Aorta (tissue), 5 donors: ENCODE measurements at places on chromosomes 16 and 17.

- DNase-seq, result no peak
Measured at GRCh38 chr16:52741351-52741750, 194.4 kb upstream of the TOX3 start.

DNA sequence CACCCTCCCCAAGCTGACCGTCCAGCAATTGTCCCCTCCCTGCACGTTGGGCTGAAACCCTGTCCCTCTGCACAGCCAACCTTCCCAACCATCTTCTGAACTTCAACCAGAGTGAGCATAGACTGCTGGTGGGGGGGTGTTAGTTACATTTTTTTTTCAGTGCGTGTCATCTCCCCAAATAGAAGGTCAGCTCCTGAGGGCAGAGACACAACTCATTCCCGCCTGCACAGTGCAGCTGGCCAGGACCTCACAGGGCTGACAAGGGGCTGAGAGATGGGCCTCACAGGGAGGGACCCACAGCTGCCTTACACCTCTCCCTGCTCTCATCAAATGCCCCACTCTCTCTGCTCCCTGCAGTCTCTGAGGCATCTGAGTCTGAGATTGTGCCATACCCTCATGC lies 8.4 kb downstream of the SRL start:
- no peak for DNase-seq

- no peak for DNase-seq
Measured at GRCh38 chr16:80459966-80460365, 80.8 kb upstream of the DYNLRB2 start.

- no peak for DNase-seq
Measured at GRCh38 chr17:79412886-79413390, 197.9 kb downstream of the RBFOX3 start.

DNA sequence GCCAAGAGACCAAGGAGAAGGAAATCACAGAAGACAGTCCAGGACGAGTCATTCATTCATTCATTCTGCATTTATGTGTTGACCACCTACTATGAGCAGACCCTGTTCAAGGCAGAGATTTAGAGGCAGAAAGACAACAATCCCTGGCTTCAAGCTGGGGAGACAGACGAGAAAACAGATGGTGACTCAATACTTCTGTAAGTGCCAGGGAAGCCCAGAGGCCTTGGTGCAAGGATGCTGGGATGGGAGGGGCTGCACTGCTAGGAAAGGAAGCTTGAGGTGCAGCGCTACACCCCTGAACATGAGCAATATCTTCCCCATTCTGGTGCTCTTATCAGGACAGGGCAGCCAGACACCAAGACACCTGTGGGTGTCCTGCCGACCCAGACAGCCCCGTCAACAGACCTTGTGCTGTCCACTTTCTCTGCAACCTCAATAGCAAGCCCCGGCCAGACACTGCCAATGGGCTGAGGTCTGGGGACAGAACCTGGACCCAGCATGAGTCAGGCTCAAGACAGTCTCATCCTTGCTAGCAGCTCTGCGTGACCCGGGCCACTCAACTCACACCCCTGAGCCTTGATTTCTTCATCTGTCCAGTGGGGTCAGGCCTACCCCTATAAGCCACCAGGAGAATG lies 163.5 kb downstream of the COPRS start:
- no peak for DNase-seq

GRCh38 chr16:77843405-77843804 lies 55.0 kb downstream of the VAT1L start:
- no peak for DNase-seq

GRCh38 chr17:49738456-49739163 lies 25.3 kb downstream of the FAM117A start:
- no peak for DNase-seq

DNA sequence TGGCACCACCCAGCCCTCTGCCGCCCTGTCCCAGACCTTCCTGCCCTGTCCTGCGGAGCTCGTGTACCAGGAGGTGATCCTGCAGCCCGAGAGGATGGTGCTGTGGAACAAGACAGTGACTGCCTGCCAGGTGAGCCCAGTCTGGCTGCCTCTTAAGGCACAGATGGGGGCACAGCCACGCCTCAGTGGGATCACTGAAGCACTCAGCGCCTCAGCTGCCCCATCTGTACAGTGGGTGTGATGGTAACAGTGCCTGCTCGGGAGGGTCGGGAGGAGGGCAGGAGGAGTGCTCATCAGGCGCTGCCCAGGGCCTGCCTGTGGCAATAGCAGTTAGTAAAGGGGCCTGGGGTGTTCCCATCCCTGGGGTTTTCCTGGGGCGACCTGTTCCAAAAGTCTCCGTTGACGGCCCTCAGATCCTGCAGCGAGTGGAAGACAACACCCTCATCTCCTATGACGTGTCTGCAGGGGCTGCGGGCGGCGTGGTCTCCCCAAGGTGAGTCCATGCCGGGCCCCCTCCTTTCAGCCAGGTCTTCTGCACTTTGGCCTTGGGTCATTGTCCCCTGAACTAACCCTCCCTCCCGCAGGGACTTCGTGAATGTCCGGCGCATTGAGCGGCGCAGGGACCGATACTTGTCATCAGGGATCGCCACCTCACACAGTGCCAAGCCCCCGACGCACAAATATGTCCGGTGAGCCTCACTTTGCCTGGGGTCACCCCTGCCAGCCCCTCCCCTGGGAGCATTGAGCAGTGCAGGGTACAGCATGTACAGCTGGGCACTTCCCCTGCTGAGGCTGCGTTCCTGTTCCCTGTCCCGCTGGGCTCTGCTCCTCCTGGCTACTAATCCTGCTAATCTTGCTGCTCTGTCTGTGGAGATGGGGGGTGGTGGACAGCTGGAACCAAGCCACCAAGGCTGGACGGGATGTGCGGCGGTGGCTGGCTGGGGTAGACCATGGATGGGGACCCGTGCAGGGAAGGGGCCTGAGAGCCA lies 4.5 kb upstream of the TCAP start:
- DNase-seq, result no peak

DNA sequence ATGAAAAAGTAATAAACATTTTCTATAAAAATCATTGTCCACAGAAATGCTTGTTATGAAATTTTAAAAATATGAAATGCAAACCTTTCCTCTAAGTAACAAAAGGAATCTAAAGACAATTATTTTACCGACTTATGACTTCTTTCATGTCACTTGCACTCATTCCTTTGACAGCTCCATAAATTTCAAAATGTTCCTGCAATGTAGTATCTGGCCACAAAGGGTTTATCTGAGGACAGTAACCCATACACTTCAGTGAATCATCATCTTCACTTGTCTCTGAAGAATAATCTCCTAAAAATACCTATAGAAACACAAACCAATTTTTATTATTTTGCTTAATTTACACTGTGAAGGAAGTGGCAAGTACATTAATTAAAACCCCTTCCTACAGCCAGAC lies 25.6 kb upstream of the ABCA10 start:
- no peak for DNase-seq

DNA sequence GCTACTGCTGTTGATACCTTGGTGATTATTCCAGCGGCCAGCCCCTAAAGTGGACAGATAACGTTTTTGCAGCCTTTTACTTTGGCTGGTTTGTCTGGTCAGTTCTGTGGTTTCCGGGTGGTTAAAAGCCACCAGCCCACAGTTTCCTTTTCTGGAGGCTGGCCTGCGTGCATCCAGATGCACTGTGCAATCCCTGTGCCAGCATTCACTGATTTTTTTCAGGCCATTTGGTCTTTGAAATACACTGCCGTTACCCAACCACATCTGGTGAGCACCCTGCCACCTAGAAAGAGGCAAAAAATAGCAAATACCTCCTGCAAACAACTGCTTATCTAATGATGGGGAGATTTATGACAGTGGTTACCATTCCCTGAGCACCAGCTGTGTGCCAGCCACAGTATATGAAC lies 797 bp downstream of the NUDT7 start:
- no peak for DNase-seq

DNA sequence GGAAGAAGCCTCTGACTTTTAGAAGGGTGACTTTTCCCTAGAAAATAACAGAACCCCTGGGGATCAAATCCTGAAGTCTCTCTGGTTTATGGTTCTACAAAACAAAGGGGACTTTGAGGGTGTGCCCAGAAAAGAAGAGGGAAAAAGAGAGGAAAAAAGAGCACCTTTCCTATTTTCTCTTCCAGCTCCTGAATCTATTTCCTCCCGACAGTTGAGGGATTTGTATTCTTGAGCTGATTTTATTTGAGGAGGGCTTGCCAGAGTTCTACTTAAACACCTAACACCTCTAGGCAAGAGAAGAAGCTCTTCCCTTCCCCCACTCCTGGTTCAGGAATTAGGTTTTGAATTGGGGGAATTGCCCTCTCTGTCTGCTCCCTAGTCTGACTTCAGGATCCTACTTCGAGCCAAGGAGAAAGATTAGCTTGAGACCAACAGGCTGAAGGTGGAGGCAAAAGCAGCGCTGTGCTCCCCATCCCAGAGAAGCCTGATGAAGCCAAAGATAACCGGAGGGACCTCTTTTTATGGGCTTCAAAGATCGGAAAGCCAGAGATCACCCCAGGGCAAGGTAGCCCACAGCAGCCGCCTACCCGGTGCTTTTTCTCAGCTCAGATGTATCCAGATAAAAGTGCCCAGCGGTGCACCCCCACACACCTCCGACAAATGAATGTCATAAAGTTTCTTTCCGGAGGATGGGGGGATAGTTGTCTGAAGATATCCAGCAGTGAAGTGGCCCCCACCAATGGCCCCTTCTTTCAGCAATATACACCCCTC lies 796 bp downstream of the HOXB3 start:
- DNase-seq, result no peak

GRCh38 chr17:32488604-32489180 lies 1.9 kb downstream of the CDK5R1 start:
- DNase-seq, result no peak

GRCh38 chr17:36509272-36509985 lies 22.9 kb downstream of the ZNHIT3 start:
- DNase-seq, result no peak

DNA sequence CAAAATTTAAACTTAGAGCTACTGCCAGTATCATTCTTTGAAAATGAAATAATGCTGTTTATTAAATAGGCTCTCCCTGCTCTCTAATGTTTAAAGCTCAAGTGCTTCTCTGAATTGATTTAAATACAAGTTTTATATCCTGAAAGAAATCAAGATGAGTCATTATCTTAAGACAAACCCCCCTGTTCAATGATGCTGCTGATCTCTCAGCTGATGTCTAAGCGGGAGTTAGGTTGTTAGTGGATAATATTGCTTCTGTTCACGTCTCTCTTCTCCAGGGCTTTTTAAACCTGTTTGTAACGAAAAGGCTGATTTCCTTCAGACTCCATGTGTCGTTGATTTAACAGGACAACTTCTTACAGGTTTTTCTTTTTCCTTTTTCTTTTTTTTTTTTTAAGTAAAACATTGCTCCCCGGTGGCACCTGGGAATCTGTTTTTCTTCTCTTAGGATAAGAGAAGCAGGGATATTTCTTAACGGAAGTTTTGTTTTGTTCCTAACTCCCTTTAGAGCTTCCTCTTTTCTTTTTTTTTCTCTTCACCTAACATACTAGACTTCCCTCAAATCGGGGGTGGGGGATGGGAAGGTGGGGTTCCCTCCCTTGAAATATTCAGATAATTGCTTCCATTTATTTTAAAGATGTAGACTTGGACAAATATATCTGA lies 807 bp upstream of the LYRM9 start:
- DNase-seq, result no peak

DNA sequence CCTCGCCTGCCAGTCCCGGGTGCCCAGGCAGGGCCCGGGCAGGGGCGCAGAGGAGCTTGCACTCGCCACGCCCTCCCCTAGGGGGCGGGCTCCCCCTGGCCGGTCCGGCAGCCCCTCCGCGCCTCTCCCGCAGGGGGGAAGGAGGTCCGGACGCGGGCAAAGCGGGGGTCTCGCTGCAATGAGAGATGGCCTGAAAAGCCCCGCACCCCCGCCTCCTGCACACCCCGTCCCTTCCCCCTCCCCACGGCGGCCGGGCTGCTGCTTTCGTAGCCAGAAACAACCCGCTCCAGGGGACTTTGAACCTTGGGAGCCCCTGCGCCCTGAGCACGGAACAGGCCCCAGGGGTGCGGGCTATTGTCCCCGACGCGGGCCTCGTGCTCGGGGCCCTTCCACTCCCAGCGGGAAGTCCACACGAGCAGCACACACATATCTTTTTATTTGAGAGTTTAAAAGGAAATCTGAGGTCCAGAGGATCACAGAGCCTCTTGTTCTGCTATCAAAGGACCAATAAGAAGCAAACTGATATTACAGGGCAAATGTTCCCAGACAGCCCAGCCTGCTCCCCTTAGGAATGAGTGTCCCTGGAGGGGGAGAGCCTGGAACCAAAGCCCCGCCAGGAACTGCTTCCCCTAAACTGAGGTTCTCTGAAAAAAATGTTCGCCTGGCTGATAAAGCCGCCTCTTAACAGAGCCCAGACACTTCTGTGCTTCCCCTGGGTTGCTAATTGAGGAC lies 5.8 kb upstream of the CBX4 start:
- DNase-seq, result peak; percentile 69

- DNase-seq, result peak; percentile 94
Measured at GRCh38 chr17:82030470-82031302, 792 bp upstream of the RAC3 start.

DNA sequence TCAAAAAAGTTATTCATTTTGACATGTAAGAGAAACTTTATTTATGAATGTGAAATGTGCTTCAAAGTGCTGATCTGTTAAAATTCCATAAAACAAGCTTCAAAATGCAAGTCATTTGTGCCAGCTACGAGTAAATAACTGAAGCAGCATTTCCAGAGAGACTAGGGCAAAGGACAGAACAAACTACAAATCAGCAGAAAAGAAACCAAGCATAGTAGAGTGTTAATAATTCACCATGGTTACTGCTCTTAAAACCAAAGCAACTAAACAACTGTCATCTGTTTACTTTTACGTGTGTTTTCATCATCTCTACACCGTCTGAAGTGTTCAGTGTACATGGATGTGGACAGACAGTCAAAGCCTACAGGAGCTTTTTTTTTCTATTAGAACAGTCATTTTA lies 1.6 kb upstream of the ASPA start:
- DNase-seq, result no peak

DNA sequence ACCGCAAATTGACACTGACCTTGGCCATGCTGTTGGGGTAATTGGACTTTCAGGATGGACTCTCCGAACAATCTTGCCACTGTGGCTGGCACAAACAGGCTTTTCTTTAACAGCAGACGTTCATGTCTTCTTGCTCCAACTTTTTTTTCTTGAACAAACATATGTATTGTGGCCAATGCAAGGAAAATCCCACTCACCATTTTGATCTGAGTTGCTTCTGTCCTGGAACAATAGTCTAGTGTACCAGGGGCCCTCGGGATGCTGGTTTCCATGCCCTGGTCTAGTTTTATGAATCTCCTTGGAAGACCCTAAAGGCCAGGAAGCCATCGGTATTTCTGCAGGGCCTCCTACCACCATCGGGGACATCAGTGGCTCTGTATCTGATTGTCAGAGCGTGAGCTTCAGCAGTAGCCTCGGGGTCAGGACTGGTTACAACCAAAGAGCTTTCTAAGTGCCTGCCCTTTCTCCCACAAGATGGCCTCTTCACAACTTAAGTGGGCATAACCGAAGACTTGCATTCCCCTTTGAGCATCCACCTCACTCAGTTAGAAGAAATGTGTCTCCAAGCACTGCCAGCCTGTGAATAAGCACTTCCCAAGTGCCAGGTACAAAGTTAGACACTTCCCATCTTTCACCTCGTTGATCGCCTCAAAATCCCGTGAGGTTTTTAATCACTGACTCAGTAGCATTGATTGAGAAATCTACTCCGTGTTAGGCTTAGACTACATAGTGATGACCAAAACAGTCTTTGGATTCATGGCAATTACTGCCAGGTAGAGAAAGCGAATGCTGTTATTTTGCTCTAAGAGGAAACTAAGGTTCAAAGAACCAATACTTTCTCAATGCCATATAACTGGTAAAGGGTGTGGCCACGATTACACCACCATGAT lies 87.0 kb upstream of the TBX2 start:
- DNase-seq, result no peak

GRCh38 chr17:81837641-81838040 lies 2.8 kb upstream of the PPP1R27 start:
- no peak for DNase-seq

- DNase-seq, result no peak
Measured at GRCh38 chr16:21526923-21527807, 72.2 kb upstream of the METTL9 start.
